Activated T-cell treated with anti-CD3 and anti-CD28 coated beads, Interleukin-2, amount 50 U/mL, for 1 hour (primary cell): ENCODE measurements at places on chromosomes 12 and 14.

DNA sequence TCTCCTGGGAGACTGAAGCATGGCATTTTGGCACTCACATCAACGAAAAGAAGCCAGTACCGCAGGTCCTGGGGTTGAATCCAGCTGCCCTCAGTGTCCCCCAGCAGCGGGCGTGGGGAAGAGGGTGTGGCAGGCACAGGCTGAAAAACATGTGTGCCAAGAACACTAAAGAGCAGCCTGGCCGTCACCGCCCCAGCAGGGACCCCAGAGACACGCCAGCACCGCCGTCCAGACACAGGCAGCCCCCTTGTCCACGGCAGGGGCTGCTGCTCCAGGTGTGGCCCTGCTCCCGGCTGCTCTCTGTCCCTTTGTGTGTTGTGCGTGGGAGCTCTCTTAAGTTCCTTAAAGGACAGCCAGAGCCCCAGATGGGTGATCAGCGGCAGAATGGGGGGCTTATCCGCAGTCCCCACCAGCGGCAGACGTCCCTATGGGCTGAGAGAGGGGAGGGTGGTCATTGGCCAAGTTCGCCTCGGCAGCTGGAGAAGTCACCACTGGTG lies 556 bp downstream of the PHETA1 start:
- DNase-seq = no peak

- no peak for DNase-seq
Measured at GRCh38 chr14:95679148-95679815, 6.9 kb upstream of the TCL1B start.

DNA sequence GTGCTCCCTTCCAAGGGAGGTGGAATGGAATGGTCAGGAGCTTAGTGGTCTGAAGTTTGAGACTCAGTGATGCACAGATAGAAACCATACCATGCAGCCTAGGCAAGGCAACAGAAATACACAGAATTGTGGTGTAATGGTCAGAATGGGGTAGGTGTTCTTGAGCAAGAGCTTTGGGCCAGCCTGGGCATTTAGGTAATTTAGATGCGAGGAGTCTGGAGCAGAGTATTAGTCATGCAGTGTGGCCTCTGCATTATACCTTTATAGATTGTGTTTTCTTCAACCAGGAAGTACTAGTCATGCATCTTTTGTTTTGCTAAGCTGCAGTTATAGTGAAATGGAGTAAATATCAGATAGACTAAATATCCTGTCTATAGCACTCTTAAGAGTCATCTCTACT lies 118.3 kb downstream of the DAAM1 start:
- DNase-seq = no peak

GRCh38 chr12:122006186-122006926 lies 15.3 kb upstream of the BCL7A start:
- DNase-seq = peak; percentile 36

GRCh38 chr12:89960011-89960507 lies 251.4 kb upstream of the ATP2B1 start:
- DNase-seq = no peak

GRCh38 chr12:53056901-53057300 lies 7.0 kb downstream of the TNS2 start:
- no peak for DNase-seq

GRCh38 chr12:123233505-123234308 lies 471 bp downstream of the MTRFR start:
- DNase-seq = no peak

DNA sequence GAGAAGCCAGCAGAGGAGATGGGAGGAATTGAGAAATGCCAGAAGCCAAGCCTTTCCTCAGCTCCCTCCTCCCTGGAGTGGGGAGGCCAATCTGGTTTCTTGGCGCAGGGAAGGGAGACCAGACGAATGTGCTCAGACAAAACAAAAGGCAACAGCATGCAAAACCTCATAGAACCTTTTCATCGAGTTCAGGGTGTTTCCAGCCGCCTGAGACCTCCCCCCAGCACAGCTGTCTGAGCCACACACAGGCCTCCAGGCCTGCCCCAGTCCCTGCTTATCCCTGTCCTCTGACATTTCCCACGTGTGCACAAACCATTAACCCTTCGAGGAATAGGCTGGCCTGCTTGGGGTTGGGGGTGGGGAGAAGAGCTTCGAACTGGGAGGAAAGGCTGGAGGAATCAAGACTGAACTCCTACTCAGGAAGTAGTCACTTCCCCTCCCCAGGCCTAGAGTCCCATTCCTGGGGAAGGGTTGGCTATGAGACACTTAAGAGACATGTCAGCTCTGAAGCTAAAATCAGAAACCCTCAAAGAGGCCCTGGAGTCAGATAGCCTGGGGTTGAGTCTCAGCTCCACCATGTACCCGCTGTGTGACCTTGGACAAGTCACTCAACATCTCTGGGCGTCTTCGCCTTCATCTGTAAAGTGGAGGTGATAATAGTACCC lies 10.7 kb downstream of the TBX3 start:
- no peak for DNase-seq

DNA sequence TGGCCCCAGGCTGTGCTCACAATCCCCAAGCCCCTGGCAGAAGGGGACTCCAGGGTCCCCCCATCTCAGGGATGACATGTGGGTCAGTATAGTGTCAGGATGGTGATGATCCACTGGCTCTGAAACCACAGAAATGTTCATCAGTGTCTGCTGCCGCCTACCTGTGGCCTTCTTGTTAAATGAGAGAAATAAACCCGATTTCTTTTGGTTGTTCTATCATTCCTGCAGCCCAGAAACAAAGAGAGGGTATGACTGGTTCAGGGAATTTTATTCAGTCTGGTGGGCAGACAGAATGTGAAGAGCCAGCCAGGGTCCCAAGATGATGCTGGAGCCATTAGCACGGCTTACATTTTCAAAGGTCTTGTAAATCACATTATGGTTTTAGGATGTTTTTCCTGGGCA lies 86.6 kb downstream of the CRADD start:
- DNase-seq = no peak

DNA sequence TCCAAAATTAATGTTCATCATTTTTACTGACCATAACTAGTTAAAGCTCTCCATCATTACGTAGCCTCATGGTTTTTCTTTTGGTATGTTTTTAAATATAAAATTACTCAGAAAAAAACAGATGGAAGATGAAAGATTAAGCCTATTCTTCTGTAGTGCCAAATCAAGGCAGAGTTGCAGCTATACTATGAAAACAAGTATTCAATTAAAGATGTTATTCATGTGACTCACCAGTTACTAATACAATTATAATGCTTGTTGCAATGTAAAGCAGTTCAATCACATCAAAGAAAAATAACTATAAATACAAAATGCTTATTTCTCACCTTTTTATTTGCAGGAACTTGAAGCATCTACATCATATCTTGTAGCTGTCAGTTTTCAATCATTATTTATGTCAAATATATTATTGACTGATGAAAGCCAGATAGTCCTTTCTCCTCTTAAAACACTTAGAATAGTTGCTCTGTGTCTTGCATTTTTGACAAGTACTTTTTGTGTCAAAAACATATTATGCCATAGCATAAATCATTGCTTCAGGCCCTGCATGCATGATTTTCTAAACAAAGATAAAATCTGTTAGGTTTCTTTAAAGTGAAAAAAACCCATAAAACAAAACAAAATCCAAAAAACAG lies 36.0 kb upstream of the TRHDE start:
- no peak for DNase-seq

DNA sequence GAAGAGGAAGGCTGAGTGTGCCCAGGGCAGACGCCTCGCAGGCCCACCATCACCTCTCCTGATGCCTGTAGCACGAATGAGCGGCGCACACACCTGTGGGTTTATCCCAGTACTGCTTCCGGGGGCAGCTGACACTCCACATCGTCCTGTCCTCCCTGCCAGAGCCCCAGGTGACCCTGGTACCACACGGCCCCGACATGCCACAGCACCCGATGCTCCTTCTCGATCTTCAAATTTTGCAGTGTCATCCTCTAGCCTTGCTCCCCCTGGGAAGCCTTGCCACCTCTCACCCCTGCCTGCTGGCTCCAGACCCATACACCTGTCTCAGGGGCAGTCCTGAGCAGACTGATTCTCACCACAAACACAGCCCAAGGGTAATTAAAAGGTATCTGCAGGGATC lies 40.6 kb downstream of the ANO2 start:
- DNase-seq = no peak

DNA sequence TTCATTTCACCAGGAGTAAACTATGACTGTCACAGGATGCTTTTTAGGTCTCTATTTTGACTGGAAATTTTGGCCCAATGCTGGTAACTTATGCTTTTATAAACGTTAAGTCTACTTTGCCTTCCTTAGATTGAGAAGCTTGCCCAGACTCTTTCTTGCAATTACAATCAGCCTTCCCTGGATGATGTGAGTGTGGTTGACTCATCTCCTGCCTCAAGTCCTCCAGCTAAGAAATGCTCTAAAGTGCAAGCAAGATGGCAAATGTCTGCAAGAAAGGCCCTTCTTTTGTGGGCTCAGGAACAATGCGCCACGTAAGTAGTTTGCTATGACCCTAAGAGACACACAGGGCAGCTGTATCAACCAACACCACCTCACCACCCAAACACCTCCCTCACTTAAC lies 96.9 kb downstream of the SYNE2 start:
- no peak for DNase-seq

DNA sequence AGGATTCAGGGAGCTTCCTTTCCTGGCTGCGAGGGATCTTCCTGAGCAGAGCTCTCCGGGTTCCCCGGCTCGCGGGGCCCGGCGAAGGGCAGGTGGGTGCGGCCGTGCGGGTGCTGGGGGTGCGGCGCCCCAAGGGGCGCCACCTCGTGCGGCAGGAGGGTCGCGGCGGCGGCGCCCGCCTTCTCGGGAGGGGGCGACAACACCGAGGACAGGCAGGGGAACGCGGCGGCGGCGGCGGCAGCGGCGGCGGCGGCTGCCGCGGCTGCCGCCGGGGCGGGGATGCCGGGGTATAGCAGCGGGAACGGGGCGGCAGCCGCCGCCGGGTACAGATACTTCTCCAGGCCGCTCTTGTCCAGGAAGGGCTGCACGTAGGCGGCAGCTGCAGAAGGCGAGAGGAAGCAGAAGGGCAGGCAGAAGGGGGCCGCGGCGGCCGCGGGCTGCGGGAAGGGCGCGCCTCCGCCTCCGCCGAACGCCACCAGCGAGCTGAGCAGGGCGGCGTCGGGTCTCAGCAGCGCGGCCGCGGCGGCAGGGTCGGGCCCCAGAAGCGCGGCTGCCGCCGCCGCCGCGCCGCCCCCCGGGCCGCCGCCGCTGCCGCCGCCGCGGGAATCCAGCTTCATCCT lies 2.7 kb downstream of the BHLHE41 start:
- DNase-seq = peak; percentile 46

DNA sequence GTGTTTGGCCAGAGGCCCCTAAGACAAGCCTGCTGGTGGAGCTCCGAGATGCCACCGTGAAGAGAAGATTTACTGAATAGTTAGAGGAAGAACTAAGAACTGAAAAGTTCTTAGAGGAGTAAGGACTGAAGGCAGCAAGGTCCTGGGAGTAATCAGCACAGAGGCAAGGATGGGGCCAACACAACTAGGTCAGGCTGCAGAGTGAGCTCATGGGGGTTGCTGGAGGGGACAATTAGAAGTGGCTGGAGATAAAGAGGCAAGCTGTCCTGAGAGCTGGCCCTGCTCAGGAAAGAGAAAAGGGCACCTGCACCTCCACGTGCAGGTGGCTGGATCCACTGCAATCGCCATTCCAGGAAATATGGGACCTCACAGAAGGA lies 52.7 kb downstream of the NFKBIA start:
- no peak for DNase-seq

DNA sequence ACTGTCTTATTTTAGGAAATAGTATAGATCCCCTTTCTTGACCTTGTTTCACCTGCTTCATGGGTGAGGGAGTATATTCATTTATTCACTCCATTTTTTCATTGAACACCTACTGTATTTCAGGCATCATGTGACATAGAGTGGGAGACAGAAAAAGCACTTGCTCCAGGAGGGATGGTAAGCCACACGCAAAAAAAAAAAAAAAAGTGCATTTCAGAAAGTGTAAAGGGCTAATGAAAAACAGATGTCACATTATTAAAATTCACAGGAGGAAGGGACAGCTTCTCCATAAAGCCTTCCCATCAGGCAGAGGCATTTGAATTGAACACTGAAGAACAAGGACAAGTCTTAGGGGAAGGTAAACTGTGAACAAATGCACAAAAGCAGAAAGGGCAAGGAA lies 7.5 kb downstream of the SLC8A3 start:
- DNase-seq = no peak

- DNase-seq = peak; percentile 49
Measured at GRCh38 chr14:23182372-23183157, 895 bp downstream of the SLC7A8 start.

DNA sequence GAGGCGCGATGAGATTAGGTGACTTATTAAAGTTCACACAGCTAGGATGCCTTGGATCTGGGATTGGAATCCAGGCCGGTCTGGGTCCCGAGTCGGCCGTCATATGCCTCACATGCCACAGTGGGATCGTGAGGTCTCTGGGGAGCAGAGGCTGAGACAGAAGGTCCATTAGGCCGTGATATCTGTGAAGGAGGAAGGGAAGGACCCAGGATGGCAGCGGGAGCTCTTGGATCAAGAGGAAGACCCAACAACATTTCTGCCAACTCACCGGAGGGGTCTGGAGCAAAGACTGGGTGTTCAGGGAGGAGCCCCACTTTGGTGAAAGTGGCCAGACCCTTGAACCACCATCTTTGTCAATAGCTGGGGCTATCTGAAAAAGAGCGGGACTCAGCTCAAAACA lies 242.9 kb downstream of the GLT1D1 start:
- no peak for DNase-seq

DNA sequence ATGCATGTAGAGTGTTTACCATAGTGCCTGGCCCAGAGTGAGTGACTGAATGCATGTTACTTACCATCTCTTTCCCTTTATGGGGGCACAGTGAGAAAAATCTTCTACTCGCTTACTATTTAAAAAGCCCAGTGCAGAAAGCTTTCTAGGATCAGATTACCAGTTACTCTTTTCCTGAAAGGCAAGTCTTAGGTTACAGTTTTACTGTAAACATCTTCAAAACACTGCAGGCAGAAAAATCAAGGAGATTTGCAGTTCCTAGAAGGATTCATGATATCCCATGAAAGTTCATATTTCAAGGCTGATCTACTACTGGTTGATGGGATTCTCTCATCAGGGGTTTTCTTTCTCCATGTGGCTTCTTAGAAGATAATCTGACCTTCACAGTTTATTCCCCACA lies 29.3 kb upstream of the DAAM1 start:
- no peak for DNase-seq

- no peak for DNase-seq
Measured at GRCh38 chr14:99157246-99157645, 114.8 kb downstream of the BCL11B start.

GRCh38 chr12:19695244-19696098 lies 256.2 kb downstream of the AEBP2 start:
- no peak for DNase-seq

DNA sequence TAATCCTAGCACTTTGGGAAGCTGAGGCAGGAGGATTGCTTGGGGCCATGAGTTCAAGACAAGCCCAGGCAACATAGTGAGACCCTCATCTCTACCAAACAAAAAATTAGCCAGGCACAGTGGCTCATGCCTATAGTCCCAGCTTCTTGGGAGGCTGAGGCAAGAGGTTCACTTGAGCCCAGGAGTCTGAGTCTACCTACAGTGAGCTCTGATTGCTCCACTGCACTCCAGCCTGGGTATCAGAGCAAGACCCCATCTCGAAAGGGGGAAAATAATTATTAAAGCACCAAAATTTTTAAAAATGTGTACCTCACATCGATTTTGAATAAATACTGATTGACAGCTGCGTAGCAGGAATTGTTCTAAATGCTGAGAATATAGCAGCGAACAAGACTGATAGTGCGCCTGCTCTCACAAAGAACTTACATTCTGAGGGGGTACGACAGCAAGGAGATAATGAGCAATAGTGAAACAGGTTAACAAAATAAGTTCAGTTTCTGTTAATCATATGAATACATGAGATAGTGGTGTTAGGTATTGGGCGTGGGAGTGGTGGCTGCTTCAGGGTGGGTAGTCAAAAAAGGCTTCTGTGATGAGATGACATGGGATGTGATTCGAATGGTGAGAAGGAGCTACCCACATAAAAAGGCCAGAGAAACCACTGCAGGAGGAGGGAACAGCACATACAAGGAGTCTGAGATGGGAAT lies 19.6 kb downstream of the HCFC2 start:
- DNase-seq = no peak
